ENCODE measurements at places on chromosomes 7 and 10.

GRCh38 chr10:99233689-99234037 lies 2.0 kb downstream of the HPSE2 start:
- no peak for DNase-seq

DNA sequence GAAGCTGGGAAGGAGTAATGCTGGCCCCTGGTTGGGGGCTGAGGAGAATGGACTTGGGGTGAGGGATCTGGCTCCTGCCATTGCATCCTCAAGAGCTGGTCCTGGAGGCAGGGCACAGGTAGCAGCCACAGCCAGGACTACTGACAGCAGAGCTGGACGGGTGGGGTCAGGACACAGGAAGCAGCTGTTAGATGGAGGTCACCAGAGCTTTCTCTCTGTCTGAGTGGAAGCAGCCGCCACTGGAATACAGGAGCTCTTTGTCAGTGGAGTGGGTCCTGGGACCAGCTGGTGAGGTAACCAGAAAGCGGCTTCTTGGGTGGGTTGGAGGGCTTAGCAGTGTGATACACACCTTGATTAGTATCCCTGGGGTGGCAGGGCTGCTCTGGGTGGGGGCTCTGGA lies 58.1 kb upstream of the AQP1 start:
- DNase-seq = no peak

- no peak for DNase-seq
Observed at GRCh38 chr7:34260279-34260678, 354.9 kb downstream of the BMPER start.

DNA sequence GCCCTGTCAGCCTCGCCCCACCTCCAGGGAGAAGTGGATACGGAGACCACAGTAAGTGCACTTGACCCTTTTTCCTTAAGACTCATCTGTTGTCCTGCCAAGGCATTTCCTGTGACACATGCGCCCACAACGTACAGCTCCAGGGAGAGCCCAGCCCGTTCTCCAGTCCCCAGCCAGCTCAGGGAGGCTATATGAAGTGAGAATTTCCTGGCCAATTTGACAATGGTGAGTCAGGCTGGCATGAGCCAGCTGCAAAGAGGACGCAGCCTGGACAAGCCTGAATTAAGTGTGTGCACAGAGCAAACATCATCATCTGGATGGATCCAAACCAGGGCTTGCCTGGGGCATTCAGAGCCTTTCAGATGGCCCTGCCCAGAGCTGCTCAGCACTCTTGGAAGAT lies 244.8 kb downstream of the KCNMA1 start:
- no peak for DNase-seq

DNA sequence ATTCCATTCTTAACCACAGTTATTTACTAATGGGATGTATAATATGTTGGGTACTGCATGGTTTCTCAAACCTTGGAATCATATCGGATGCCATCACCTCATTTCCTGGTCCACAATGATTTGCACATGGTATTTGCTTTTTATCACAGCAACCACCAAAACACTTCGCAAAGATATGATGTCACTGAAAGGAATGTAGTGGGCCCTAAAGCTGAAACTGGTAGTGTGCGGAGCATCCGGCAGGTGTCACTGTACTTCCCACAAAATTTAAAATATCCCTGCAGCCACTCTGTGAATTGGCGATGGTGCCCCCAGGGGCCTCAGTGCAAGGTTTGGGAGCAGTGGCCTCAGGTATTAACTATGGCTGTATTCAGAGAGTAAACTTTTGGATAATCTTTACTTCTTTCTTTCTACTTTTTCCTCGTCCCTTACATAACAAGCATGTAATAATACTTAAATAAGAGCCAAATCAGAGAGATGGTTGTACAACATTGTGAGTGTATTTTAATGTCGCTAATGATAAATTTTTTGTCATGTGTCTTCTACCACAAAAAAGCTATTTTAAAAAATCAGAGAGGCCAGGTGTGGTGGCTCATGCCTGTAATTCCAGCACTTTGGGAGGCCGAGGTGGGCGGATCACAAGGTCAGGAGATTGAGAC lies 66.2 kb downstream of the FAM241B start:
- no peak for DNase-seq

DNA sequence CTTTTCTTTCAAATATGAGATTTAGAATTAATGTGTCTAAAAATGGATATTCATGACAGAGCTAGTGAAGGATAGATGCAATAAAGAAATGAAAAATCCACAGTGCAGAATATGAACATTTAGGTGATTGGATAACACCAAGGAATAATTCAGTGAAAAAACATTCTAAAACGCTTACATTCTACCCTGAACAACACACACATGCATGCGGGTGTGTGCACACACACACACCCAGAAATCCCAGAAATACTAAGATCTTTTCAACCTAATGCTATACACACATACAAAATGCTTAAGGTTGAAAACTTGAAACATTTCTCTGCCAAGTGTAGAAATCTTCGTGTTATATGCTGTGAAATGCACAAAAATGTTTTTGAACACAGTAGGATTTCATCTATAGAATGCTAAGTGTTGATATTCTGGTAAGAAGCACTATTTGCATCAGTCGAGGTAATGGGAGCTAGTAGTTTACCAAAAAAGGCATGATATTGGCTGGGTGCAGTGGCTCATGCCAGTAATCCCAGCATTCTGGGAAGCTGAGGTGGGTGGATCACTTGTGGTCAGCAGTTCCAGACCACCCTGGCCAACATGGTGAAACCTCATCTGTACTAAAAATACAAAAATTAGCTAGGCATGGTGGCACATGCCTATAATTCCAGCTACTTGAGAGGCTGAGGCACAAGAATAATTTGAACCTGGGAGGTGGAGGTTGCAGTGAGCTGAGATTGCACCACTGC lies 600.6 kb downstream of the PHTF2 start:
- DNase-seq = no peak

DNA sequence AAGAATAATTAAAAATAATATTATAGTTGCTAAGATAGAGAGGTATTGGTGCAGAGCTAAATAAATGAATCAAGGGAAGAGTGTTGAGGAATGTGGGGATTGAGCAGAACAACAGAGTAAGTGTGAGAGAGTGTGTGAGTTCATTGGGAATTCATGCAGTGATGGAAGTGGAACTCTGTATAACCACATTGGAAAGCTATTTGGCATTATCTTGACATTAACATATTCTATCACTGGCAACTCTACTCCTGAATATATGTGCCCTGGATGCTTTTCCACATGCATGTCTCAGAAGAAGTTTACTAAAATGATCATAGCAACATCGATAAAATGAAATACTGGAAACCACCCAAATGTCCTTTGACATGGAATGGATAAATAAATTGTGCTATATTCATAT lies 164.1 kb downstream of the SEMA3E start:
- DNase-seq = no peak

DNA sequence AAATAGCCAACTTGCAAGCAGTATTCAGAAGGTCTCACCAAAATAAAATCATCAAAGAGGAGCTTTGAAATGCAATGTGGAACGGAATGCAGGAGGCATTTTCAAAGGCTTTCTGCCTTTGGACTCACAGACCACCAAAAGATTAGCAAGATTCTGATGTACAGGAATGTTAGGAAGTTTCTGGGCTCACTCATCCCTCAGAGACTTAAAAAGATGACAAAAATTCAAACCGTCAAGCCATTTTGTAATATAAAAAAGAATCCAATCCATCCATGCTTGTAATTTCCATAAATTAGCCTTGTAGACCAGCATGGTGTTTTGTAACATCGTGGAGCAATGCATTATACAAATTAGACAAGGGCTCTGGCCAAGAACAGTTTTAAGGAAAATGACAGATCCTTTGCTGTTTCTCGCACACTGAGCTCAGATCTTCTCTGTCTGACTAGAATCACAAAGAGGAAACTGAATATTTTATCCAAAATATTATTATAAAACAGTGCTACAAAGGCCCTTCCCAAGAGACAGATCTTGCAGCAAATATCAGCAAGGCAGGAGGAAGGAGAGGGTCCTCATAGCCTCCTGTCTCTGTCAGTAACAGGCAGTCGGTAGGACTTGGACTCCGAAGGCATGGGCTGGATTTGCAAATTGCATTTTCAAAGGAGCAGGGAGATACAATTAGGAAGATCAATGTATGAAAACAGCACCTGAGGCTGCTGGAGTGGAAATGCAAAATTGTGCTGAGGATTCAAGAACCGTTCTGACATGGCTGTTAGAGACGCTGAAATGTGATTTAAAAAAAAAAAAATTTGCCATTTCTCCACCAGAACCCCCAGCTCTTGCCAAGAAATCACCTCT lies 57.4 kb upstream of the NRP1 start:
- no peak for DNase-seq

DNA sequence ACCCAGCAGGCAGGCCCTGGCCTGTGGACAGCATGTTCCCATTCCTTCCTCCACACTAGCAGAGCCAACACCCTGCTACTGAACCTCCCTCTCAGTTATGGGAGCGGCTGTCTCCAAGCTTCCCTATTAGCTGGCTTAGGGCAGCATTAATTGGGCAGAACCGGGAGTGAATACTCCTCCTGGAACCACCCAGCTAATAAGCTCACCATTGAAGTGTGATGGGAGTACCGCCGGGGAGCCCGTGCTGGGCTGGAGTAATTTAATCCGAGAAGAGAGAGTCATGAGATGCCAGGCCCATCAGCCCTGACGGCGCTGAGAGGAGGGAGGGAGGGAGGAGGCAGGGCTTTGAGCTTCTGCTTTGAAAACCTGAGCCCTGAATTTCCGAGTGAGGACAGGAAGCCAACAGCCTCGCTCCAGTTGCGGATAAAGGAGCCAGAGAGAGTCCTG lies 31.8 kb upstream of the ELFN1 start:
- DNase-seq = no peak

- no peak for DNase-seq
Observed at GRCh38 chr7:30514177-30514576, 9.5 kb upstream of the GGCT start.

- no peak for DNase-seq
Observed at GRCh38 chr7:13692548-13692947, 296.9 kb downstream of the ETV1 start.

GRCh38 chr10:70445718-70446657 lies 4.5 kb upstream of the NODAL start:
- no peak for DNase-seq

GRCh38 chr7:48525736-48526732 lies 354.8 kb downstream of the ABCA13 start:
- no peak for DNase-seq

DNA sequence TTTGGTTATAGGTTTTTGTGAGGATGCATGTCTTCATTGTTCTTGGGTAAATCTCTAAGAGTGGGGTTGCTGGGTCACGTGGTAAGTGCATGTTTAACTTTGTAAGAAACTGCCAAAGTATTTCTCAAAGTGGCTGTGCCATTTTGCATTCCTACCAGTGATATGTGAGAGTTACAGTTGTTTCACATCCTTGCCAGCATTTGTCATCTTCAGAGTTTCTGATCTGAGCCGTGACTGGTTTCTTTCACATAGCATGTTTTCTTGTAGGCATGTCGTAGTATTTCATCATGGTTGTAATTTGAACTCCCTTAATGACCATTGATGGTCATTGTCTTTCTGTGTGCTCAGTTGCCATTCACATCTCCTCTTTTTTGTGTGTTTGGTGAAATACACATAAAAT lies 286.0 kb downstream of the RNLS start:
- DNase-seq = no peak

Data from T follicular helper cell (primary cell).